Lower lobe of right lung (tissue), 2 donors: ENCODE measurements at places on chromosomes 7 and 10. TPM values are rescaled to one million over a fixed set of nuclear protein-coding genes. Genes with fewer than 3 reads are reported as not detected.

The CFAP70 gene
- 11.3 TPM for total RNA-seq

The EPO gene
- not detected for total RNA-seq

The VAX1 gene
- not detected for total RNA-seq

The HNRNPA2B1 gene
- total RNA-seq: 368 TPM

The TLX1 gene
- total RNA-seq: not detected

The ADRA2A gene
- 3.8 TPM for total RNA-seq

The STAM gene
- 30.3 TPM for total RNA-seq
